Aortic smooth muscle cell (primary cell): ENCODE measurements at places on chromosomes 1 and 21. TPM values are rescaled to one million over a fixed set of nuclear protein-coding genes. Genes with fewer than 3 reads are reported as not detected.

The WNT3A gene
- not detected in 2 replicates for total RNA-seq

The CSMD2 gene
- 4.0 and 8.8 TPM in 2 replicates for total RNA-seq

The SGIP1 gene
- 31.7 and 61.1 TPM in 2 replicates for total RNA-seq

The B3GALT6 gene
- total RNA-seq = 16.3 and 21.9 TPM in 2 replicates

The ZC3H11A gene
- 77.5 and 95.5 TPM in 2 replicates for total RNA-seq

The IL12RB2 gene
- not detected in 2 replicates for total RNA-seq

The PROK1 gene
- total RNA-seq = not detected in 2 replicates

The LIPI gene
- not detected in 2 replicates for total RNA-seq

The EDARADD gene
- total RNA-seq = 0.68 and 2.5 TPM in 2 replicates

The AQP10 gene
- under 0.01 and 0.06 TPM in 2 replicates for total RNA-seq

The OR4F29 gene
- 0.25 and 0.26 TPM in 2 replicates for total RNA-seq

The EPS15 gene
- 56.7 and 76.1 TPM in 2 replicates for total RNA-seq

The CAPZA1 gene
- total RNA-seq = 286 and 314 TPM in 2 replicates

The TMEM125 gene
- not detected in 2 replicates for total RNA-seq

The TDRD5 gene
- total RNA-seq = not detected in 2 replicates

The FCER1A gene
- total RNA-seq = not detected in 2 replicates

The FCRLA gene
- 0.25 and 0.66 TPM in 2 replicates for total RNA-seq

The SRGAP2B gene
- 32.0 and 41.5 TPM in 2 replicates for total RNA-seq

The C4BPB gene
- total RNA-seq = not detected in 2 replicates

The C1orf210 gene
- total RNA-seq = not detected in 2 replicates

The PGBD2 gene
- 4.0 and 4.5 TPM in 2 replicates for total RNA-seq

The DSCAM gene
- total RNA-seq = under 0.01 TPM in 1 of 2 replicates, not detected in the other

The ARTN gene
- under 0.01 and 0.25 TPM in 2 replicates for total RNA-seq

The OR2L5 gene
- total RNA-seq = not detected in 2 replicates

The SPRTN gene
- total RNA-seq = 11.6 and 15.1 TPM in 2 replicates

The DCST1 gene
- not detected in 2 replicates for total RNA-seq

The OLFML3 gene
- total RNA-seq = 19.6 and 50.0 TPM in 2 replicates

The CRTC2 gene
- total RNA-seq = 2.6 and 2.8 TPM in 2 replicates

The COL16A1 gene
- 48.1 and 59.5 TPM in 2 replicates for total RNA-seq

The OR2AK2 gene
- not detected in 2 replicates for total RNA-seq

The KCNJ10 gene
- total RNA-seq = not detected in 2 replicates

The FCGR3B gene
- total RNA-seq = 0.26 TPM in 1 of 2 replicates, not detected in the other

The GPR37L1 gene
- not detected in 2 replicates for total RNA-seq

The TCHH gene
- under 0.01 TPM in 1 of 2 replicates, not detected in the other for total RNA-seq

The NHLH1 gene
- under 0.01 TPM in 1 of 2 replicates, not detected in the other for total RNA-seq

The DIRAS3 gene
- 0.99 and 1.3 TPM in 2 replicates for total RNA-seq

The RGSL1 gene
- total RNA-seq = not detected in 2 replicates

The DISC1 gene
- total RNA-seq = 2.2 and 3.3 TPM in 2 replicates

The LRRC38 gene
- 0.50 TPM in 1 of 2 replicates, not detected in the other for total RNA-seq

The GSTM1 gene
- 11.4 TPM in 1 of 2 replicates, not detected in the other for total RNA-seq

The LCE1A gene
- not detected in 2 replicates for total RNA-seq

The PLCH2 gene
- total RNA-seq = 3.2 and 5.9 TPM in 2 replicates

The MRPS6 gene
- 18.7 and 38.7 TPM in 2 replicates for total RNA-seq

The RAD54L gene
- 1.5 and 4.0 TPM in 2 replicates for total RNA-seq

The WNT9A gene
- total RNA-seq = 0.44 and 0.79 TPM in 2 replicates

The ANXA9 gene
- total RNA-seq = 0.06 and 0.26 TPM in 2 replicates
